ENCODE measurements at places on chromosomes 2 and 18. TPM values are rescaled to one million over a fixed set of nuclear protein-coding genes. Genes with fewer than 3 reads are reported as not detected.

Gene CSRNP3
- not detected for total RNA-seq

Gene STARD6
- not detected for total RNA-seq

Gene CYP20A1
- total RNA-seq = 9.9 TPM

Gene PPP1R1C
- total RNA-seq = 1.9 TPM

Gene STPG4
- total RNA-seq = not detected

Gene RUFY4
- total RNA-seq = not detected

Gene ITGA6
- total RNA-seq = 58.2 TPM

Gene PSMA8
- not detected for total RNA-seq

Gene C2orf78
- not detected for total RNA-seq

Gene GIGYF2
- 23.2 TPM for total RNA-seq

Gene MBD2
- 53.4 TPM for total RNA-seq

Gene MYCN
- total RNA-seq = not detected

Gene KIAA2012
- total RNA-seq = not detected

Gene RBBP8
- total RNA-seq = 23.8 TPM

Gene MAL
- total RNA-seq = not detected

Gene TRIM43
- total RNA-seq = 0.13 TPM

Gene SCN7A
- total RNA-seq = not detected

Gene EVX2
- total RNA-seq = not detected

Gene CFAP65
- total RNA-seq = 0.21 TPM

Gene DRC1
- total RNA-seq = 0.45 TPM

Gene DYNAP
- not detected for total RNA-seq

Gene AOX1
- total RNA-seq = 4.3 TPM

Gene NOL4
- not detected for total RNA-seq

Gene KRTCAP3
- total RNA-seq = 0.39 TPM

Gene TDRD15
- total RNA-seq = not detected

Gene UGT1A3
- total RNA-seq = not detected
